ENCODE measurements at places on chromosomes 2 and 18.

DNA sequence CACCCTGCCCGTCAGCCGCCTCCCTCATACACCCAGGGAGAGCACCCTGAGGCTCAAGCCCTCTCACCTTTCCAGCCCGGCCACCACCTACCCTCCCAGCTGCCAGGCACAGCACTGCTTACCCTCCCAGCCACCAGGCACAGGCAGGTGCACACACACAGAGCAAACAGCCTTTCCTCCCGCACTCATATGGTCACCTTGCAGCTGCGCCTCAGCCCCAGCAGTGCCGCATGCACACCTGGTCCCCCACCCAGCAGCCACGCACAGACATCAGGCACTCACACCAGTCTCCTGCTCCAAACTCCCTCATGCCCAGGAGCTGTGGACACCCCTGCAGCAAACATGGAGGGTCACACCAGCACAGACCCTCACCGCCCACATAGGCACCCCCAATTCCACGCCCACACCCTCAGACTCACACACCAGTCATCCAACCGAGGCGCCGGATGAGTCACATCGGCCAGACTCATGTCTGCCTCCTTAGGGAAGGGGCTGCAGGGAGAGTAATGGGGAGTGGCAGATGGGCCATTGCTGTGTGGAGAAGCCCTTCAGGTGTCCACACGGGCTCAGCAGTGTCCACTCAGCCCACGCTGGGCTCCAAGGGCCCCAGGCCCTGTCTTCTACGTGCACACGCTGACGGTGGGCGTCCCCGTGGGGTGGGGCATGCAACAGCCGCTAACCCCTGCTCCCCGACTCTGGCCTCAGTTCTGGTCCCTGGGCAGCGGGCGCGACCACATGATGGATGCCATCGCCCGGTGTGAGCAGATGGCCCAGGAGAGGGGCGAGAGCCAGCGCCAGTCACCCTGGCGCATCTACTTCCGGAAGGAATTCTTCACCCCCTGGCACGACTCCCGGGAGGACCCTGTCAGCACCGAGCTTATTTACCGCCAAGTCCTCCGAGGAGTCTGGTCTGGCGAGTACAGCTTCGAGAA, 22.3 kb upstream of the GPR17 start:
- no peak for DNase-seq

GRCh38 chr2:223669453-223670225, 67.5 kb upstream of the SCG2 start:
- no peak for DNase-seq

GRCh38 chr18:70507970-70508369, 219.1 kb downstream of the SOCS6 start:
- DNase-seq, result no peak

DNA sequence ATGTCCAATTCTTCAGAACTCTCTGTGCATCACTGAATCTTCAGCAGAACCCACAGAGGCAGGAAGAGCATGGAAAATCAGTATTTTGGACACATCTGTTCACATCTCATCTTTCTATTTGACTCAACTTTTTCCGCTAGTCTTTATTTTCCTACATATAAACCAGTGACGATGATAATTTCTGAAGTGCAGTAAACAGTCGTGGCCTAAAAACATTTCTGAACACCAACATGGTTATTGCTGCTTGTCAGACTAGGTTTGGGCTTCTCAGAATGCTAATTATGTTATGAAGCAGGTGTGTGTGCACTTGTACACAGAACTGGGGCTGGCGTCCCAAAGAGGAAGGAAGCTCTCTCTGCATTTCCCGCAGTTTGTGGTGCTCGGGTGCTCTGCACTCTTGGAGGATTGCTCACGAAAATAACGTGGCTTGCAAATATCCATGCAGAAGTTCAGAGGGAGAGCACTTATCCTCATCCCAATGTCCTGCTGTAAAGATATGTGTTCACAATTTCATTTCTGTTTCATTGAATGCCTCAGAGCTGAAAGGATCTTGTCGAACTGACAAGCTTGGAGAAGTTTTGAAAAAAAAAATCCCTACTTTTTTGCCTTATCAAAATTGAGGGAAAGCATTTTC, 50.8 kb downstream of the EDAR start:
- DNase-seq, result no peak

- DNase-seq, result no peak
Observed at GRCh38 chr18:62379051-62379450, 53.9 kb downstream of the TNFRSF11A start.

GRCh38 chr2:151439127-151439526, 29.4 kb downstream of the RIF1 start:
- DNase-seq, result no peak

DNA sequence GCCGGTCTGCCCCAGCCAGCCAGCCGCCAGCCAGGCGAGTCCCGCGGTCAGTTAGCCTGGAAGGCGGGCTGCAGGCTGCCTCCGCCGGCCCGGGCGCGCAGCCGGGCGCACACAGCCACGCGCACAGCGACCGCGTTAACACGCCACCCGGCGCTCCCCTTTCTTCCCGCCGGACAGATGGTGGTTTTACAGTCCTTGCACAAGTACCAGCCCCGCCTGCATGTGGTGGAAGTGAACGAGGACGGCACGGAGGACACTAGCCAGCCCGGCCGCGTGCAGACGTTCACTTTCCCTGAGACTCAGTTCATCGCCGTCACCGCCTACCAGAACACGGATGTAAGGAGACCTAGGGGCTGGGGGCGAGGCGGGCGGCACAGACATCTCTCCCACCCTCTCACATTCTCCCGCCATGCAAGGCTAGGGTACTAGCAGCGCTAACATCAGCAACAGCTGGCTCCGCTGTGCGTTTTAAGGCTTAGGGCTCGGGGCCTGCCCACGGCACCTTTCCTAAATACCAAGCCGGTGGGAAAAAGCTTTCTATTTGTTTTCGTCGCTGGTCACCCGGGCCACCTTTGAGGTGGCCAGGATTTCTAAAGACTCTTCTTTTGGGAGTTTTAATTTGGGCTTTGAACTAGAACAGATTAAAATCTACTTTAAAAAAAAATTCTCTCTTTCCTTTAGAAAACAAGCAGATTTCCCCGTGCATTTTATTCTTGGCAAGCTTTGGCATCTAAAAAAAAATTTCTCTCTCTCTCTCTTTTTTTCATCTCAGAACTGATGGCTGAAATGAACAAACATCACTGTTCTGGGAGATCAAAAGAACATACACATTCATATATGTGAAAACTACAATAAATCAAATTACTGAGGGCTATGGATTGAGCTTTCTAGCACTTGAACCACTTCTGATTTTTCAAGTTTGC, 2.9 kb downstream of the TBR1 start:
- DNase-seq, result peak; percentile 66

DNA sequence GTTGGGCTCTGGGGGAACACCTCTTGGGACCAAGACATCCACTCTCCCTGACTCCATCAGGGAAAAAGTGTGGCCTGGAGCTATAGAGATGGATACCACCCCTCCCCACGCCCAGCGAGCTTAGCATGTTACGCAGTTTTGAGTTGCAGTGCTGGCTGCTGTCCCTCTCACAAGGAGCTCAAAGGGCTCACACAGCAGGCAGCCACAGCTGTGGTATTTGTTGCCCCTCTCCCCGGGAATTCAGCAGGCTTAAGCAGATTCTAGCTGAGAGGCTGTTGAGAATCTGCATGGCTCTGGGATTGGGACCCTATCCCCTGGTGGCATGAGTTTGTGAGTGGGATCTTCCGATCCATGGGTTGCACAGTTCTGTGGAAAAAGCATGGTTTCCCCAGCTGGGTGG, 673.1 kb upstream of the FSHR start:
- DNase-seq, result no peak

- DNase-seq, result no peak
Observed at GRCh38 chr18:32470460-32470713, 295 bp downstream of the GAREM1 start.

DNA sequence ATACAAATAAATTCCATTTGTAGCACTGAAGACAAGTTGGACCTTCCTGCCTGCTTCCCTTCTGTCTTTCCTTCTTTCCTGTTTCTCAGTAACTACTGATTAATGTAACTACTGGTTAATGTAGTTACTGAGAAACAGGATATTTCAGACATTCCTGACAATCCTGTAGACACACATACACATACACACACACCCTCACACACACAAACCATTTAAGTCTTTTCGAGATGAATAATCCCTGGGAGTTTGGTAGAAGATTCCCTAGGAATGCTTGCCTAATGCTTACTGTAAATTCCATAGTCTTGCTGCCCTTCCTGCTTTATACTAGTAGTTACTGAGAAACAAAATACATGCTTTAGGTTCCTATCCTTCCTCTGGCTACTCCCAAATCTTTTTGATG, 83.9 kb downstream of the PIK3C3 start:
- DNase-seq, result no peak

GRCh38 chr18:42305869-42306593, 351.0 kb downstream of the PIK3C3 start:
- DNase-seq, result no peak

- no peak for DNase-seq
Observed at GRCh38 chr2:32851777-32852439, 94.8 kb upstream of the LTBP1 start.

- no peak for DNase-seq
Observed at GRCh38 chr2:40101131-40101575, 322.1 kb upstream of the THUMPD2 start.

GRCh38 chr2:166410828-166411472, 35.2 kb upstream of the SCN9A start:
- no peak for DNase-seq

- no peak for DNase-seq
Observed at GRCh38 chr18:6983366-6983765, 134.2 kb downstream of the LAMA1 start.

DNA sequence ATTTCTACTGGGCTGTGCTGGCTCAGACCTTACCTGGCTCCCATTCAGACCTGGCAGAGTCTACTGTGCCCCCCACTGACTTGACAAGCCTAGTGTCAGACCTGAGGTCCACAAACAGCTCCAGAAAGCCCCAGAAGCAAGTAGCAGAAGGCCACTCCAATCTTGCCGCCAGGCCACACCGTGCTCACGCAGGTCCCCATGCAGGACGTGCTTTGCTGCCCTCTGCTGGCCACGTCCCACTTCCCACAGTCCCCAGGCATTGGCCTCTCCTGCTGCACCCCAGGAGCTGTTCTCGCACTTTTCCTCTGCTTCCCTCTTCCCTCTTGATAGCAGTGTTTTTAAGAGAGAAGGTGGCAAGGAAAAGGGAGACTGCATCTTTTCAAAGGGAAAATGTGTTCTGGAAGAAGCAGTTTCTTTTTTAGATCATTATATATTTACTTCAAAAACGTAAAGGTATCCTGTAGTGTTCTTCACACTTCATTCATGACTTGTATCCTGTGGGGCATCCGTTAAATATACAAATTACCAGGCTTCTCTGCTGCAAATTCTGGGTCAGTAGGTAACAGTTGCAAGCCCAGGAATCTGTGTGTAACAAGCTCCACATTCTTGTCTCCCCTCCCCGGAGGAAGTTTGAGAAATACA, 81.4 kb upstream of the PAPOLG start:
- peak; percentile 94 for DNase-seq

DNA sequence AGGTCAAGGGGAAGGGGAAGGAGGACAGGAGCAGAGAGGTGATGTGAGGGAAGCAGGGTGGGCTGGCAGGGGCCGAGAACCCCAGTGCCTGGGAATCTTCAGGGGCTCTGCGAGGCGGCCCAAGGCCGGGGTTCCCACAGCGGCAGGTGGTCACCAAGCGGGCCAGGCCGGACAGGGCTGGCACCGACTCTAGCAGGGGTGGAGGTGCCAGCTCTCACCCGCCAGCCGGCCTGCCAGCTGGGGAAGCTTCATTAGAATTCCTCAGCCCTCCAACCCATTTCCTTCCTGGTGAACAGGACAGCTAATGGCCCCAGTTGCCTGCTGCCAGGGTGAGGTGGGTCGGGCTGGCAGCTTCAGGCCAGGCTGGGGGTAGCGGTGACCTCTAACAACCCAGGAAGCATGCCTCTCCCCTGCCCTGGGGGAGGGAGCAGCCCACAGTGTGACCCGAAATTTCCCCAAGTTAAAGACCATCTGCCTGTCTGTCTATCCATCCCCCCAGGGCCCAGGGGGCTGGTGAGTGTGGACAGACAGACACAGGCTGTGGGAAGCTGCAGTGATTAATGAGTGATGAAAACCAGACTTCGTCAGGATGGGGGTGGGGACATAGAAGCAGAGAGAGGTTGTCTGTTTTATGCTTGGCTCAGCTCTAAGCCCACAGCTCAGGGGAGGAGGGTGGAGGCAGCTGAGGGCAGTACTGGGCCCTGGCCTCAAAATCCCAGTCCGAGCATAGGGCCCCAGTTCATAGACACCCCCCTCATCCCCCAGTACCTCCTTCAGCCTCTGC, 144.1 kb downstream of the ZFP36L2 start:
- DNase-seq, result no peak

DNA sequence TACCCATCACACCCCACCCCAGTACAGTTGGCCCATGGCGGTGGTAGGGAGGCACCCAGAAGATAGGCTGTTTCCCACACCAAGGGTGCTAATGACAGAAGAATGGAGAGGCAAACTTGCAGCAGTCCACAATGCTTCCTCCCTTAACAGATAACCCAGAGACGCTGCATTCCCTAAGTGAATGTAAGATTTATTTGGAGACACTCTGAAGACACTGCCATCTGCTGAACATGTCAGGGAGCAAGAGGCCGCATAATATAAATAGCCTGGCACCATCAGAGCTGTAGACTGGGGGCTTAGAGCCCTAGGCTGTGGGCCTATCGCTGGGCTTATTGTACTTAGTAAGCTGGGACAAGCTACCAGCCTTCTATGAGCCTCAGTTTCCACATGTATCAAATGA, 2.2 kb upstream of the IWS1 start:
- DNase-seq, result no peak

DNA sequence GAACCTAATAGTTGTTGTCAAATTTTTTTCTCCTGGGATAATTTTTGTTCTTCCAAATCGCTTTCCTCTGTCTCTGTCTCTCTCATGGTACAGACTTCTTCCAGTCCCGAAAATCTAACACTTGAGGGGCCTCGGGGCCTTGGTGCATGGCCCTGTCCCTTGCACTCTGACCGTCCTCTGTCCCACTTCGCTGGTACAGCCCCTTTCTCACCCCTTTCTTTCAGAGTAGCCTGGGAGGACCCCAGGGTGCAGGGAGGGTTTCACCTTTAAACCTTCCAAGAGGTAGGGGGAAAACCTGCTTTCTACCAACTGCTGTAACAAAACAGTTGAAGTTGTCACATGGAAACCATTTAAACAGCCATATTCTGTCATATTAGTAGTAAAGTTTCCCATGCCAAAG, 22.2 kb upstream of the FAHD2A start:
- no peak for DNase-seq

DNA sequence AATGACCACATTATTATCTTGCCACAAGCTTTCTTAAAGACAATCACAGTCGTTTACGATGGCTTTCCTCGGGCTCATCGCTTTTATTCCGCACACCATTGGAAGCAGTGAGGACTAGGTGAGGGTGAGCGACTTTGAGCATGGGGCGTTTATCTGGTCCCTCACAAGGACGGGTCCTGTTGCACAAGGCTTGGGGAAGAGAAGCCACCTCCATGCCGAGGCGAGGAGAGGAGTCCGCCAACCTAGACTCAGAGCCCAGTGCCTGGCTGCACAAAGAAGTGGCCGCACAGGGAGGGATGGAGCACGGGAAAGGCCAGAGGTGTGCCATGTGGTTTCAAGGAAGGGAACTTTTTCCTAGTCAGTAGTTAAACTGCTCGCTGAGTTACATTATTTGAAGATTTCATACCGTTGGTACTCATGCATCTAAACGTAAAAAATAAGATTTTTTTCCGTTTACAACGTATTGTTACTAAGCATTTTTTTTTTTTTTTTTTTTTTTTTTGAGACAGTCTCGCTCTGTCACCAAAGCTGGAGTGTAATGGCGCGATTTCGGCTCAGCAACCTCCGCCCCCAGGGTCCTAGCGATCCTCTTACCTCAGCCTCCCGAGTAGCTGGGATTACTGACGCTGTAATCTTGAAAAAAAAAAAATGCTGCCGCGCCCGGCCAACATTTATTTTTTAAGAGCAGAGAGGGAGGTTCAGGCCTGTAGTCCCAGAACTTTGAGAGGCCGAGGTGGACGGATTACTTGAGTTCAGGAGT, 849 bp upstream of the CYP27C1 start:
- peak; percentile 32 for DNase-seq

- no peak for DNase-seq
Observed at GRCh38 chr2:231785822-231786176, 446 bp upstream of the COPS7B start.
